ENCODE measurements at places on chromosomes 1 and 21.

GRCh38 chr1:233406994-233407631 is 79.6 kb downstream of the MAP3K21 start:
- no peak for DNase-seq

GRCh38 chr1:199404191-199404590 is 623.3 kb upstream of the NR5A2 start:
- no peak for DNase-seq

DNA sequence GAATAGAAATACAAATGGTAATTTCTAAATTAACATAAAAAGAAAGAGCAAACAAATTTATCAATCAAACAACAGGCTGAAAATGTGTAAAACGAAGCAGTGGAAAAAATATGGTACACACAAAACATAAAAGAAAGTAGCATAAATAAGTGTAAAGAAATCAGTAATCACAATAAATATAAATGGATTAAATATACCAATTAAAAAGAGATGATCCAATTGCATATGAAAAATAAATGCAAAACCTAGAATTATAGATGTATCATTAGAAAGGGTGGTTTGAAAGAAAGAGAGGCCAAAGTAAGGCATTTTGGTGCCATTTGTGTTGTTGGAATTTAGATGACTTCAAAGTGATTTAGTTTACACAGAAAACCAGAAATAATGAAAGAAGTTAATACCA is 202.2 kb downstream of the PTBP2 start:
- no peak for DNase-seq

- DNase-seq: no peak
These were observed 65.1 kb upstream of the DPT start for GRCh38 chr1:168794057-168794456.

DNA sequence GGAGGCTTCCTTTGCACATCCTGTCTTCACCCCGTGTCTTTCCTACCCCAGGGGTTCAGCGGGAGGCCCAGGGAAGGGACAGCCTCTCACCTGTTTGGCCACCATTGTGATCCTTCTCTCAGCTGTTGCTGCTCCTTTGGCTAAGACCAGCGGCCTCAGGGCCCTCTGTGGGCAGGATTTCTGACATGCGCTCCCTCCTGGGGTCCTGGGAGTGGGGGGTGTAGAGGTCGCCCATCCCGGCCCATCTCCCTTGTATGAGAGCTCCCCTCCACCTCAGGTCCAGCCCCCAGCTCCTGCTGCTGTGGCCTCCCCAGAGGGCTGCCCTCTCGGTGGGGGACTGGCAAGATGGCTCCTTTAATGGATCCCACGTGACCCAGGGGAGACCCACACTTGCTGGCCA is 120.5 kb downstream of the PRDM2 start:
- no peak for DNase-seq

DNA sequence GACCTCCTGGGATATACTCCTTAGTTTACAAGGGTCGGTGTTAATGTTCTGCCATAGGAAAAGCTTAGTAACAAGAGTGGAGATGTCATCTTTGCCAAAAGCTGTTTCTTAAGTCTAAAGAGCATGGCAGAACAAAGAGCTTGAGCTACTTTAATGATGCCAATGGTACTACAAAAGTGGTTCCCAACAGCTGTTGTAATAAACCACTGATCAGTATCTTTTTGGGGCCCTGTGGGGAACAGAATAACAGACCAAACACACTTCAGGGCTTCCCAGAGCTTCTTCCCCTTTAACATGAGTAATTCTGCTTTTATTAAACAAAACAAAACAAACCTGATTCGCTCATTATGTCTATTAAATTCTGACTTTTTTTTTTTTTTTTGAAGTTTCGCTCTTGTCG is 116.3 kb downstream of the NCAM2 start:
- no peak for DNase-seq

DNA sequence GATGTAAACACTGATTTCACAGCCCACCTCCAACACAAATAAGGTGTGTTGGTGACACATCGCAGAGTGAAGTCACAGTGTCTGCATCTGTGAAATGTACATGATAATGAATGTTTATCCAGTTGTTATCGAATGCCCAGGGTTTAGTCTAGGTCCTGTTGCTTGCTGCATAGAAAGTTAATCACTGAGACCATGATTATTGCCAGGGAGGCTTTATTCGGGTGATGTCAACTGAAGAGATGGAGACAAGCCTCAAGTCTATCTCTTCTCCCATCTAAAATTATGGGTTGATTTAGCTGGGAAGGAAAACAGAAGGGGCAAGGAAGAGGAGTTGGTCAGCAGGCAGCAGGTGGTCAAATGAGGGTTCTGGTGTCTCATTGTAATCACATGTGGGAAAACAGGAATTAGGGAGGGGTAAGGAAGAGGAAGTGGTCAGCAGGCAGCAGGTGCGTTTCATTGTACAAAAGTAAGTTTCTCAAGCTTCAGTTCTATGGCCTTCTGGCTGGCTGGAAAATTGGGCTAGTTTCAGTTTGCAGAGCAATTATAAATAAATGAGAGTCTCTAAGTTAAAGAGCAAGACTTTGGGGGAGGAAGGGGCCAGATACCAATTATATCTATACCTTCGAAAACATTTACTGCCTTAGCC is 146.3 kb upstream of the DNAH14 start:
- peak; percentile 55 for DNase-seq

GRCh38 chr1:14439015-14439414 is 159.5 kb upstream of the KAZN start:
- DNase-seq: no peak

GRCh38 chr1:51814513-51814912 is 64.0 kb downstream of the NRDC start:
- DNase-seq: no peak

GRCh38 chr1:89815611-89816010 is 5.2 kb upstream of the LRRC8D start:
- no peak for DNase-seq

GRCh38 chr1:198635964-198636363 is 2.9 kb upstream of the PTPRC start:
- DNase-seq: no peak

Data from DMS153 (cell line).